Peyer's patch (tissue), 4 donors: ENCODE measurements at places on chromosomes 11 and 22. TPM values are rescaled to one million over a fixed set of nuclear protein-coding genes. Genes with fewer than 3 reads are reported as not detected.

GRCh38 chr11:48107188-48107704 lies 109.4 kb upstream of the OR4B1 start:
- DNase-seq, result no peak

DNA sequence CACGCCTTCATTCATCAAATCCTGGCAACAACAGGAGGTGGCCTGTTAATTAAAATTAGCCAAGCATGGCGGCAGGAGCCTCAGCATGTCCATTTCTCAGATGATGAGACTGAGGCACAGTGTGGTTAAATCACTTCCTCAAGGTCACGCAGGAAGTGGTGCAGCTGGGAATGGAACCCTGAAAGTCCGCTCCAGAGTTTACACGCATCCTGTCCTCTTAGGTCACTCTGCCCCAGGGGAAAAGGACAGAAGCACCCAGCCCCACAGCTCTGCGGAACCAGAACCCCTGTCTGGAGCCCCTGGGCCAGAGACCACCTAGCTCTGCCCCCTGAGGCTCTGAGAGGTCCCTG lies 19.6 kb downstream of the RPL3 start:
- peak; percentile 39 for DNase-seq

DNA sequence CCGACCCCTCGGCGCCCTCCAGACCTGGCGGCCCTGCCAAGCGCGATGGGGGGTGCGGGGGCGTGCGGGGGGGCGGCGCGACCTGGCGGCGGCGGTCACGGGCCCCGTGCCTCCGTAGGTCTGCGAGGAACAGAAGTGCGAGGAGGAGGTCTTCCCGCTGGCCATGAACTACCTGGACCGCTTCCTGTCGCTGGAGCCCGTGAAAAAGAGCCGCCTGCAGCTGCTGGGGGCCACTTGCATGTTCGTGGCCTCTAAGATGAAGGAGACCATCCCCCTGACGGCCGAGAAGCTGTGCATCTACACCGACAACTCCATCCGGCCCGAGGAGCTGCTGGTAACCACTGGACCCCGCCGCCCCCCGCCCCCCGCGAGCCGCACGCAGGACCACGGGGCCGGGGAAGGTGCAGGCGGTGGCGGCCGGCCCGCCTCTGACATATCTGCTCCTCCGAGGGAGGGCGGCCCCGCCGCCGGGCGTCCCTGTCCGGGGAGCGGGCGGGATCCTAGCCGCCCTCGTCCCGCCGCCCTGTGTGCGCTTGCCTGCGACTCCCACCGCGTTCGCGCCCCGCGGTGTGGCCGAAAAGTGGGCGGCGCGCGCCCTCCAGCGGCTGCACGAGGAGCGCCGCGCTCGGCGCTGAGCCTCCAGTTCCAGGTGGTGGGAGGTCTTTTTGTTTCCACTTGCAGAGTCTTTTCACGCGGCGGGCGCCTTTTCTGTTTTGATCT lies 2.1 kb downstream of the CCND1 start:
- peak; percentile 89 for DNase-seq

DNA sequence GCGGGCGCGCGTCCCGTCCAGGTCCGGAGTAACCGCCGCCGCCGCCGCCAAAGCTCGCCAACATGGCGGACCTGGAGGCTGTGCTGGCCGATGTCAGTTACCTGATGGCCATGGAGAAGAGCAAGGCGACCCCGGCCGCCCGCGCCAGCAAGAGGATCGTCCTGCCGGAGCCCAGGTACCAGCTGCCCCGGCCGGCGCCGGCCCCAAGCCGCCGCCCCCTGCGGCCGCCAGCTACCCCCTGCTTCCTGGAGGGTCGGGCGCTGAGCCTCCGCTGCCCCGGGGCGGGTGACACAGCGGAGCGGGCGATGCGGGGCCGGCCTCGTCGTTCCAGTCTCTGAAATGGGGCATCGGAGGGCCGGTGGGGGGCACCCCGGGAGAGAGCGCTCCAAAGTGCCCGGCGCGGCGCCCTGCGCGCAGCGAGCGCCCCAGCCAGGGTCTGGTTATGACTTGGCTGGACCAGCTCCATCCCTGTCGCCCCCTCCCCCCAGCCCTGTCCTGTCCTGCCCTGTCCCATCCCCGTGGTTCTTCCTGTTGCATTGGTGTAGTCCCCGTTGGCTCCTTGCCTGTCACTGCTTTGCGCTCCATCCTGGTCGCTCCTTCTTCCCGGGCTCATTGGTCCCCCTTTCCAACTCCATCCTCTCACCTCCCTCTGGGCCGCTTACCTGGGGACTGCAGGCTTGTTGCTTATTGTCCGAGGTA lies 653 bp downstream of the GRK3 start:
- DNase-seq, result peak; percentile 48

DNA sequence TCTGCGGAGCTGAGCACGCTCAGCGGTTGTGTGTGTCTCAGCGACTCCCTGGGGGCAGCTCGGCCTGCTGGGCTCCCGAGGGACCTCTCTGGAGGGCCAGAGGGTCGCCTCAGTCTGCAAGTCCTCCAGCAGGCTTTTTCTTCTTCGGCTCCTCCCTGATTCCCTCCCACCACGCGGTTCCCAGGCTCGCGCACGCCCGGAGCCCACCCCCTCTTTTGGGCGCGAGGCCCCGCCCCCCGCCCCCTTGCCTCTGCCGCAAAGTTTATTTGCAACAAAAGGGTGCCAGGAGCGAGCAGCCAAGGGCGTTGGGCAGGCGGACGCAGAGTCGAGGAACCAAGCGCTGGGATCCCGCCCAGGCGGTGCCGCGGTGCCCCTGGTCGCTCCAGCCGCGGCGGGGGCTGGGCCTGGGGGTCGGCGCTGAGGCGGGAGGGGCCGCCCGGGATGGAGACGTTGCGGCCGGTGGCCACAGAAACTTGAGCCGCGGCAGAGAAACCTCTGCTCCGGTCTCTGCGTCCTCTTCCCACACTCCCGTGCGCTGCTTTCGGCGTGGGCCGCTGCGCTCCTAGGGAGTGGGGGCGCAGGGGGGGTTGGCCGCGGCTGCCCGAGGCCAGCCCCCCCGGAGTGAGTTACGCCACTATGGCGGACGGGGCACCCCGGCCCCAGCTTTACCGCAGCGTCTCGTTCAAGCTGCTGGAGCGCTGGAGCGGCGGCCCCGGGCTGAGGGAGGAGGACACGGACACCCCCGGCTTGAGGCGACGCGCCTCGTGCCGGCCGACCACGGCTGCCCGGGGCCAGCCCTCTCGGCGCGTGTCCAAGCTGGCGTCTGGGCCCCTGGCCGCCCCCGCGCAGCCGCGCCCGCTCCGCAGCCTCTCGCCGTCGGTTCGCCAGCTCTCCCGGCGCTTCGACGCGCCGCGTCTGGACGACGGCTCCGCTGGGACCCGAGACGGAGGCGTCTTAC lies at the start of gene ARHGEF17:
ARHGEF17 (plus strand) TSS at position 274 of the 958 bp plus-strand sequence; CDS start at position 637, 363 bp downstream.
- DNase-seq, result peak; percentile 67

DNA sequence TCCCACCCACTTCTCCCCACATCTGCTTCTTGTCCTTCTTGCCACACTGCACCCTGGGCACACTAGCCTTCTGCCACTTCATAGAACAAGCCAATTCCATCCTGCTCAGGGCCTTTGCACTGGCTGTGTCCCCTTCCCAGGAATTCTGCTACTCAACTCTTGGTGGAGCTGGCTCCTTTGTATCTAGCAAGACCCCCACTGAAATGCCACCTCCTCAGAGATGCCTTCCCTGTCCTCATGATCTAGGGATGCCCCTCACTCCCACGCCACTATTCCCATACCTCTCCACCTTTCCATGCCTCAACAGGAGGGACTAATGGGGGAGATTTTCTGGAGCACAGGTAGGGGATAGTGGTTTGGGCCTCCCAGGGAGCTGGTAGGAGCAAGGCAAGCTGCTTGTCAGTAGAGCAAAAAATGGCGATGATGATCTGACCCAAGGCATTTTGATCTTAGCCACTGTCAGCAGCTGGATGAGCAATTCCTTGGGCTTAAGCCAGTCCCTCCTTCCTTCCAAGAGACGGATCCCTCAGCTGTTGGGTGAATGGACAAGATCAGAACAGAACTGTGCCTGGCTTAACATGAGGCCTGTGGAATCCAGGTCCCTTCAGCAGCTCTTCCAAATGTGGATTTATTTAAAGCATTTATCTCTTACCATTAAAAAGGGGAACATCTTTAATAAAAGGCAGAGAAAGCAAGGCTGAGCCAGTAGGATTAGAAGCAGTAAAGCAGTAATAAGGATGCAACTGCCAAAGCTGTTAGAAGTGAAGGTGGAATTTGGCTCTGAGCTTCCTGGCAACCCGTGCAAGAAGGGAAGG lies 4.0 kb upstream of the PRDM11 start:
- DNase-seq, result no peak

- no peak for DNase-seq
Observed at GRCh38 chr11:32580967-32581366, 2.7 kb upstream of the EIF3M start.

GRCh38 chr11:95266751-95267374 lies 35.9 kb upstream of the SESN3 start:
- DNase-seq, result no peak

DNA sequence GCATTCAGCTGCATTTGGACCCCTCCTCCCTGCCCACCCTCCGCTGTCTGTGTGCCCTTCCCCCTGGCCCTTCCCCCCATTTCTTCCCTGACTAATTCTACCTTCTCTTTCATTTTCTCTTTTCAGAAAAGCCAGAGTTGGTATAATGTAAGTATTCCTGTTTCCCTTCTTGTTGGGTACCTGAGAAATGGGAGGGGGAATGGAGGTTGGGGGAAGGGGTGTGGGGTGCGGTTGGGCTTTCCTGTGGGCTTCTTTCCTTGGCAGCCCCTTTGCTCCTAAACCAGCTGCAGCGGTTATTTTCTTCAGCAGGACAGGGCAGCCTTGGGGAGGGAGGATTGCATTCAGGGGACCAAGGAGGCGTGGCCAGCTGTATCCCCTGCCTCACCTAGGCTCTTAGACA lies 70.2 kb downstream of the SCN3B start:
- no peak for DNase-seq

DNA sequence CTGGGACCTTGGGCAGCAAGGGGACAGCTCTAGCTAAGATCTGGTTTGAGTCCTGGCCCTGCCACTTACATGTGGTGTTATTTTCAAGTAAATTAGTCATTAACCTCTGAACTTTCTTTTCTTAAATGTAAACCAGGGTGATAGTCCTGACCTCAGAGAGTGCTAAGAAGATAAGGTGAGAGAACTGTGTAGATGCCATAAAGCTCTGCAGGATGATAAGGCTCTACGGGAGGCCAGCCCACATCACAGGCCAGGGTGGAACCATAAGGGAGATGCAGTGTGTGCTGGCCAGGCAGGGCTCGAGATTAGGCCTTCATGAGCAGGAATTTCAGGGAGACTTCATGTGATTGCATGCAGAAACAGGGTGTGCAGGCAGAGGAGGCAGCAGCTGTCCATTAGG lies 24.2 kb downstream of the NECTIN1 start:
- DNase-seq, result no peak

GRCh38 chr11:113159988-113160807 lies 154.2 kb upstream of the TTC12 start:
- DNase-seq, result no peak

GRCh38 chr11:79896258-79896657 lies 455.4 kb upstream of the TENM4 start:
- no peak for DNase-seq

DNA sequence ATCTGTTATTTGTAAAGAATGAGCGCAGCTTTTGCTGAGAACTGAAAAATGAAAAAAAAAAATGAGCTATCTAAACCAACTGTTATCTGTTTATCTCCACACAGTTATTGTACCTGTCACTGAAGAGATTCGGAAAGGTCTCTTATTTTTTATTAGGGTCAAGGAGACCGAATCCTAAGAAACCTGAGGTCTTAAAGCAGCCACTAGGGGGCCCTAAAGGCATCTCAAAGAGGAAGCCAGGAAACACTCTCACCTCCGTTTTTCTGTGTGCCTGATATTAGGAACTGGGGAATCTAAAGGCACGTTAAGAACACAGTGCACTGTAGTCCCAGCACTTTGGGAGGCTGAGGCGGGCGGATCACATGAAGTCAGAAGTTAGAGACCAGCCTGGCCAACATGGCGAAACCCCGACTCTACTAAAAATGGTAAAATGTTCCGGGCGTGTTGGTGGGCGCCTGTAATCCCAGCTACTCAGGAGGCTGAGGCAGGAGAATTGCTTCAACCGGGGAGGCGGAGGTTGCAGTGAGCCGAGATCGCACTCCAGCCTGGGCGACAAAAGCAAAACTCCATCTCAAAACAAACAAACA lies 3.5 kb upstream of the LARGE1 start:
- no peak for DNase-seq

DNA sequence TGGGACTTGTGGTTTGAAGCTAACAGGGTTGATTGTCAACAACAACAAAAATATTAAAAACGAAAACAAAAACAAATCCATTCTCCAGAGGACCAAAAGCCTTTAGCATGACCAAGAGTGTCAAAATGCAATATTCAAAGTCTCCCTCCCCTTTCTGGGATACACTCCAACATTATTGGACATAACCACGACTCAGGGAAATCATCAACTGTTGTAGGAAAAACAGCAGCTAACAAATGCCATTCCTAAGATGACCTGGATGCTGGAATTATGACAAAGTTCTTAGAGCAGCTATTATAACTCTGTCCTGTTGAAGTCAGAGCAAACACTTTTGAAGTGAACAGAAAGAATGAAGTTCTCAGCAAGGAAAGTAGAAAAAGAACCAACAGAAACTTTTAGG lies 143.0 kb downstream of the TMEM135 start:
- no peak for DNase-seq

DNA sequence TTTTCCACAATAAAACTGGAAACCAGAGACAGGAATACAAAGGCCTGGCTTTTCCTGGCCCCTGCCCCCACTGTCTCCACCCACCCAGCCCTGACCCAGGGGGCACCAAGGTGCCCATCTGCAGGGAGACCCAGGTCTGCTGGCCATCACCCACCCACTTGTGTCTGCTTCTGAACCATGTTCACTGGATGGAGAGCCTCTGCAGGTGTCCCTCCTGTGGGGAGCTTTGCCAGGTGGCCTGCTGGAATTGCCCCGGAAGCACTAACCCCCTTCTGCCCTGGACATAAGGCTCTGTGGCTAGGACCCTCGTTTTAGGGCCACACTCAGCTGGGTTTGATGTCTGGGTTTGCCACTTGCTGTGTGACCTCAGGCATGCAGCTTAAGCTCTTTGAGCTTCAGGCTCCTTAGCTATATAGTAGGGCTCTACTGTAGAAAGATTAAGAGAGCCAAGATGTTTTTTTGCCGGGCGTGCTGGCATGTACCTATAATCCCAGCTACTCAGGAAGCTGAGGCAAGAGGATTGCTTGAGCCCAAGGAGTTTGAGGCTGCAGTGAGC lies 3.9 kb downstream of the SCARF2 start:
- DNase-seq, result peak; percentile 26

DNA sequence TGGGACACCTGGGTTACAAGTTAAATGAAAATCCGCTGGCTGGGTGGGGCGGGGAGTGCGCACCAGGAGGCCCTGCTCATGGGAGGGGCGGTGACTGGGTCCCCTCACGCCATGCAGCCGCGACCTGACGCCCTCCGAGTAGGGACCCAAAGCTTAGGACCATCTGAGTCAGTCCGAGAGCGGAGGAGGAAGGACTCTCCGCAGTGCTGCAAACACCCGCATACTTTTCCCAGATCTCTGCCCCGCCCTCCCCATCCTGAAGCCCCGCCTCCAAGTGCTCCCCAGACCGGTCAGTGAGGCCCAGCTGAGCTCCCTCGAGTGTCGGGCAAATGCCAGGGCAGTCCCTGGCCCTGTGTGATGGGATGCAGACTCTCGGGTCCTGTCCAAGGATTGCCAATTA lies 6.6 kb upstream of the FLI1 start:
- no peak for DNase-seq

GPHA2 gene
- total RNA-seq, result not detected

OR52E8 gene
- total RNA-seq, result not detected

RTN4RL2 gene
- total RNA-seq, result not detected

KCTD17 gene
- 11.0 TPM for total RNA-seq

GAL3ST3 gene
- not detected for total RNA-seq

HIRA gene
- 32.1 TPM for total RNA-seq

CFAP300 gene
- total RNA-seq, result not detected

MS4A1 gene
- total RNA-seq, result 260 TPM
